Umbilical cord (tissue), 2 donors: ENCODE measurements at places on chromosomes 1 and 21.

GRCh38 chr1:113058941-113059706, 13.9 kb upstream of the LRIG2 start:
- DNase-seq: no peak

DNA sequence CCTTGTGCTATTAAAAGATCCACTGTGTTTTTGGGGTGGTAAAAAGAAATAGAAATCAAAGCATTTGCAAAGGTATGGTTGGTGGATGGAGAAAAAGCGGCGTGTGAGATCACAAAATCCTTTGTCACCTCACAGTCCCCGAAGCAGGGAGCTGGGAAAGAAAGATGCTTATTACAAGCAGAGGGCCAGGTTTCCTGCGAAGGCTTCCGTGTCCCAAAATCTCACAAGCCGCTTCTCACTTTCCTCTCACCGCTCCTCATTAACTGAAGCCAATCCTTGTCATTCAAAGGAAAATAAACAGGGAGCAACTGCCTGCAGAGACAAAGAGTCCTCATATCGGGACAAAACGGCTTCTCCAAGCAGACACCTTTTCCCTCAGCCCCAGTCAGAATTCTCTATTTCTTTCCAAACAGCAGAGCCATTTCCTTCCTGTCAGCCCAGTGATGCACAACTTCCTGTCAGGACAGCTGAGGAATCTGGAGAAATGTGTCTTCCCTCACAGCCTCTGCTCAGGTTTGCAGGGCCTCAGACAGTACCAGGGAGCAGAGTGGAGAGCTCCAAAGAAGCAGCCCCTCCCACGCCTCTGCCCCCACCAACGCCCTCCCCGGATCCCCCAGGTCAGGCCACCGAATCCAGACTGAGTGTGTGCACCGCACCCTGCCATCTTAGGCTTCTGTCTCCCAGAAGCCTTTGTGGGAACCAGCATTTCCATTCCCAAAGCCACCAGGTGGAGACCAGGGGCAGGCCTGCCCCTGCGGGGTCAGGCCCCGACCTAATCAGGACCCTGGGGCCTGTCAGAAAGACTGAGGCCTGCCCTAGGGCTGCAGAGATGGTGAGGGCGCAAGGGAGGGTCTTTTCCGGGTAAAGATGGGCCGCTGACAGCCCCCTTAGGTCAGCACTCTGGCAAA, 29.6 kb downstream of the KCNN3 start:
- peak; percentile 50 for DNase-seq

DNA sequence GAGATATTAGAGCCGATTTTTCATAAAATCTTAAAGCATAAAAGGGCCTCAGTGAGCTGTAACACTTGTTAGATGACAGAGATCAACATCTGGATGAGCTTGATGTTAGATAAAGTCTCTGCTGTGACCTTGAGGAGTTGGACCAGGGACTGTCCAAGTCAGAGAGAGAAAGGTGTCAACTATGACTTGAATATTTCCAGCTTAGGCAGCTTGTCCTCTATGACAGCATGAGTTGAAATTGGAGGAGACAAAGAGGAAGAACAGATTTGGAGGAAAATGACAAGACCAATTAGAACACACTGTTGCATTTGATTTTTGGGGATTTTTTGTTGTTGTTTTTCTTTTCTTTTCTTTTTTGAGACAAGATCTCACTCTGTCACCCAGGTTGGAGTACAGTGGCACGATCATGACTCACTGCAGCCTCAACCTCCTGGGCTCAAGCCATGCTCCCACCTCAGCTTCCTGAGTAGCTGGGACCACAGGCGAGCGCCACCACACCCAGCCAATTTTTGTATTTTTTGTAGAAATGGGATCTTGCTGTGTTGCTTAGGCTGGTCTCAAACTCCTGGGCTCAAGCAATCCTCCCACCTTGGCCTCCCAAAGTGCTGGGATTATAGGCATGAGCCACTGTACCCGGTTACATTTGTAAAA, 35.3 kb upstream of the CLIC4 start:
- no peak for DNase-seq

DNA sequence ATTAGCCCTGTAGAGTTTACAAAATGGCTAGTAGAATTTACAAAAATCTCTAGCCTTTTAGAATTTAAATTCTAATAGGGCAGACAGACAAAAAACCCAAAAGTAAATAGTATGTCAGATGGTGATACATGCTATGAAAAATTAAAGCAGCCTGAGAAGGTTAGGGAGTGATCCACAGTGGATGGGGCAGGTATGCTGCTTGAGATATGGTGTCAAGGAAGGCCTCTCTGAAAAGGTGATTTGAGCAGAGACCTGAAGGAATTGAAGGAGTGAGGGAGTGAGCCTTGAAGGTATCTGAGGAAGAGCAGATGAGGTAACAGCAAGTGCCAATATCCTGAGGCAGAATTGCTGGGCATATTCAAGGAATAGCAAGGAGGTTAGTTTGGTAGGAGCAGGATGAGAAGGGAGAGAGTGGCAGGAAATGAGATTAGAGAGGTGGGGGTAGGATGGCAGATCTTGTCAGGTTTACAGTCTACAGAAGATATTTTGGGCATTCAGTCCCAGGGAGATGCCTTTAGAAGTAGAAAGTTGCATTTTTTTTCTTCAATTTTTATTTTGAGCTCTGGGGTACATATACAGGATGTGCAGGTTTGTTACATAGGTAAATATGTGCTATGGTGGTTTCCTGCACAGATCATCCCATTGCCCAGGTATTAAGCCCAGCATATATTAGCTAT, 40.8 kb upstream of the DPH5 start:
- DNase-seq: no peak

DNA sequence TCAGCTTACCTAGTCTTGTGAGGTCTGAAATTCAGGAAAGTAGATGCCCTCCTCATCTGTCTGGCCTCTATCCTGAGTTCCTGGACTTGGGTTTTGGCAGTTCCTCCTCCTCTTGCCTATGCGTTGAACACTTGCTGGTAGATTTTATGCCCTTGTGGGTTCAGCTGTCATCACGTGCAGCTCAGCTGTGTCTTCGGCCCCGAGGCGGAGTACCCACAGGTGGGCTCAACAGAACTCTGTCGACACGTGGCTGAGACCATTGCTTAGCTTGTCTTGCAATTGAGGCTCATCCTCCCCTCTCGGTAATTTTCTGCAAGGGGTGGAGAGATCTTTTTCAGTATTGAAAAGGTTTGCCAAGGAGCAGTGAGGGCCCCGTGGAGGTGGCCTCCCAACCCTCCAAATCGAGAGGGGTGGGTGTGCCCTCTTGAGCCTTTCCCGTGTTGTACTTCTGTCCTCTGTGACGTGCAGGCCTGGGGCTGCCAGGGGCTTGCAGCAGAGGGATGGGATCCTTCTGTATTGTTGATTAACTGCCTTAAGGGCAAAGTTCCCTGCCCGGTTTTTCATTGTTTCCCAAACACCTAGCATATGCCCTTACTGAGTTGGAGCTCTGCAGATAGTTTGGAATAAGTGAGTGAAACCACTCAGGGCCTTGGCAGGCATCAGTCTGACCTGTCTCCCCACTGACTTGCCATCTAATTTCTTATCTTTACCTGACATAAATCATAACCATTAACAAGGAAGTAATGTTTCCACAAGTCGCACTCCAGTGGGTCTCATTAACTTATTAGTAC, 2.9 kb downstream of the CENPS start:
- DNase-seq: no peak

DNA sequence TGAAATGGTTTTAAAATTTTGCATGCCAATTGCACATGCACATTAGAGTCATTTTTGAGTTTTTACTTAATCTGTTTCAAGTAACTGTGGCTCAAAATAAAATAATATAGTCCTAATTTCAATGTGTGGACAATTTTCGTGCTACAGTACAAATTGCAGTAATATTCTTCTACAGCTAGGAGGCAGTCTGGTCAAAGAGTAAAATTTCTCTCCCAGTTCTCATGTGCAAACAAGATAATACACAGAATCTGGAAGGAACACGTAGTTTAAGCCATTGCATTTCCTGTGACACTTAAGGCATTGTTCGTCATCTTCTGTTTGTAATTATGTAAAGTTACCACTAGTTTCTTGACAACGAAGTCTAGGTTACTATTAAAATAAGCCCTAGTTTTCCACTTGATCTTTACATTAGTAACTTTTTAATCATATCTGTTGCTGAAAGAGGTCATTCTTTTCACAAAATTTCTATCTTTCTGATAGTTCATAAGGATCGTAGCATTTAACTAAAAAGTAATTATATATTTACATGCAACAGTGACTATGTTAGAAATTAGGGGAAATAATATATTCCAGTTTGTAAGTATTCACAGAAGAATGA, 28.9 kb downstream of the ODR4 start:
- DNase-seq: peak; percentile 33

DNA sequence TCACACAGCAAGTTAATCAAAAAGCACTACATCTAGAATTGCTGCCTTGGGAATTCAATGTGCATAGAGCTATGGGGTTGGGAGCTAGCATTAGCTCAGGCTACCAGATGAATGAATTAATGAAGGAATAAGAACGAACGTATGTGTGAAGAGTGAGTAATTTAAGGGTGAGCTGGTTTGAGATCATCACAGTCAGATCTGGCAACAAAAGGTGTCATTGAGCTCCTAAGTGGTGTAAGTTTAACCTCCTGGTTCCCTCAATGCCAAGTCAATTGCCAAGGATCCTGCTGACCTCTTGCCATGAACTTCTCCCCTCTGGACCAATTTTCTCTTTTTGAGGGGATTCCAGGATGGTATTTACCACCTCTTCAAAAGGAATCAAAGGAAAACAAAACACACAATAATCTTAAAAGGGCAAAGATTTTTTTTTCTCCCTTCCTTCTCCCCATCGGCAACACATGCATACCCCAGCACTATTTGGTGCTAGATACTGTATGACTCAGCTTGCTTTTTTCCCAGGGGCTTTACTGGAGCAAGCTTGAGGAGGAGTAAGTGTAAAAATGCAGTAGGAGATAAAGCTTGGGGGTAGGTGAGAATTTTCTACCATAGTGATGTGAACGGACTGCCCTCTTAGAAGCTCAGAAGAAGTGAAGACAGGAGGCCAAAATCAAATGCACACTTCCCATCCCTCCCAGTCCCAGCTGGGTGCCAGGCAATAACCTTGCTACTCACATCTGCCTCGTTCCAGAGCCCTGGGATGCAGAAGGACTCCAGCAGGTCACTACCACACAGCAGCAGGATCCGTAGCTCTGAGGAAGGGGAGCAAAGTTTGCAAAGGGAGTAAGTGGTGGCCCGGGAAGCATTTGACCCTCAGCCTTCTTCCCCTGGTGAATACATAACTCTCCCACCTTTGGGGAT, 92.0 kb downstream of the LAMC2 start:
- DNase-seq: no peak

DNA sequence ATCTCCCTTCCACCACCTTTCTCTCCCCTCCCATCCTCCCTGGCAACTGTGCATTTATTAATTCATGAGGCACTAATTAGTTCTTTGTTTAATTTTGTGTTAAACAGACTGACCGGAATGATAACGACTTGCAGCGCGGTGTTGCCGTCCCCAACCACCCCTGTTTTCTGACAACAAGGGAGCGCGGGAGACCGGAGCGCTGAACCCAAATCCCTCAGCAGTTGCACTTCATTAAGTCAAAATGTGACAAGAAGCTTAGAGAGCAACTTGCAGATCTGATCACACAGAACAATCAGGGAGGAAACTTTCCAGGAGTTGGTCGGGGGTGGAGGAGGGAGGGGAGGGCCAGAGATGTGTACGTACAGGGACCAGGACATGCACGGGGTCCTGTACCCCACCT, 89.2 kb downstream of the CASZ1 start:
- DNase-seq: no peak

DNA sequence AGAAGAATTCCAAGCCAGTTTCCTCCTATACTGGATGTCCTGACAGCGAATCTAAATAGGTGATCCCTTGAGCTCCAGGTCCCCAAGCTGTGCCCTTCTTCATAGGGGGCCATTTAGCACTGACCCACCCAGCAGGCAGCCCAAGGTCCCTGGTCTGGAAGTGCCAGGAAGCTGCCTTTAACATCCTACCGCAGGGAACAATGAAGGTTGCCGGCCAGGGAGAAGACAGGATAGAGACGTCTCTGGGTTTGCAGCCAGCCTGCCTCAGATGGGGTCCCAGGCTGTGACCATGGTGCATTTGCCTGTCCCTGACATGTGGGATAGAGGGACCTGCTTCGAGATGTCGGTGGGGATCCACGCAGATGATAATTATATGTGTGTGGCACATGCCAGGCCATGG, 2.7 kb upstream of the RIPK4 start:
- no peak for DNase-seq

GRCh38 chr1:203447151-203447550, 28.5 kb upstream of the PRELP start:
- no peak for DNase-seq

- DNase-seq: no peak
Observed at GRCh38 chr1:224753491-224753890, 137.4 kb downstream of the CNIH3 start.

DNA sequence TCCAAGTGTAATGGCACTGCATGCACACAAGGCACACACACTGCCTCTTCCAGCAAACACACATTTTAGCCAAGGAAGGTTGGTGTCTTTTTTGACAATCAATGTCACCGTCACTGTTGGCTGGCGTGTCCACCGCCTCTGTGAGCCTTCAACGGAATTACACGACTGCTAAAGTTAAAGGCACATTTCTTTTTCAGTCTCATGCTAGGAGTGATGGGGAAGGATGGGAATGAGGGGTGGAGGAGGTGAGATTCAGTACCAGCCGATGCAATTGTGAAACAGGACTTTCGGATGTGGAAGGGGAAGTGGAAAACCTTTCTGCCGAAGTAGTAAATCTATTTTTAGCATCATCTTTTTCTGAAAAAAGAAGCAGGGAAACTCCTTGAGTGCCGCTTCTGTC, 1.4 kb downstream of the ELAVL4 start:
- peak; percentile 25 for DNase-seq

DNA sequence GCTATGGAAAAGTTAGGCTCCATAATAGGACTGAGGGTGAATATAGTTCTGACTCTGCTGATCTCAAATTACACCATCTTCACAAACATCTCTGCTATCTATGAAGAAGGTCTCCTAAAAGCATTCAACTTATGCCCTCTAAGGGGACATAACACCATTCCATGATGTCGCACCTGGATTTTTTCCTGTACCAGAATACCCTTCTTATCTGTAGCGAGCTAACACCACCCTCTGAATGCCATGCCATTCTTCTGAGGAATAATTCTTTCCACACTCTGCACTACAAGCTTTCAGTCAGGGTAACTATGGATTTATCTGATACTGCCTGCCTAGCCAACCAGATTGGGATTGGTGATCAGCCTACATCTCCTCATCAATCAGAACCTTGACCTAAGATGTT, 203.8 kb downstream of the PTPRC start:
- DNase-seq: no peak

GRCh38 chr1:30460661-30461060, 262.7 kb downstream of the MATN1 start:
- DNase-seq: no peak

- DNase-seq: no peak
Observed at GRCh38 chr21:17391811-17392340, 121.0 kb upstream of the CXADR start.

DNA sequence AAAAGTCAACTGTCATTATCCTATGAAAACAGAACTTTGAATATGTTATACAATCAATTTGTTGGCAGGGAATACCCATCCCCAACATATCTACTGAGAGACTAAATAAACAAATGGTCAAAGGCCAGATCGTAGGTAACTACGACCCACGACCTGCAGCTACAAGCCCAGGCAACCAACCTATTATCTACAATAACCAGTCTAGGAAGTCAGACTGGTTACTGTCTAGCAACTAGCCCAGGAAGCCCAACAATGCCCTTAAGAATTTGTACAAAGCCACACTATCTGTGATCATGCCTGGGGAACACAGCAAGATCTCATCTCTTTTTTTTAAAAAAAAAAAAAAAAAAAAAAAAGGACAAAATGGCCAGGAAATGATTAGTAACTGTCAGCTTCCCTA, 58.7 kb downstream of the SMYD3 start:
- DNase-seq: no peak

GRCh38 chr1:100222428-100222827, 27.2 kb downstream of the DBT start:
- no peak for DNase-seq

GRCh38 chr1:237712586-237713157, 178.1 kb downstream of the ZP4 start:
- DNase-seq: no peak
